CMK (cell line): ENCODE measurements at places on chromosomes 1 and 21.
A peak's percentile ranks its signal among the peaks of the same experiment; 100 is the strongest.

GRCh38 chr1:9384128-9384527 lies 91.4 kb downstream of the SPSB1 start:
- DNase-seq: no peak

GRCh38 chr1:68624233-68624632 lies 127.4 kb upstream of the DEPDC1 start:
- no peak for DNase-seq

GRCh38 chr1:171372418-171373084 lies 58.6 kb downstream of the FMO4 start:
- no peak for DNase-seq

- DNase-seq: no peak
These were observed 63.9 kb upstream of the AK4 start for GRCh38 chr1:65084066-65084465.

DNA sequence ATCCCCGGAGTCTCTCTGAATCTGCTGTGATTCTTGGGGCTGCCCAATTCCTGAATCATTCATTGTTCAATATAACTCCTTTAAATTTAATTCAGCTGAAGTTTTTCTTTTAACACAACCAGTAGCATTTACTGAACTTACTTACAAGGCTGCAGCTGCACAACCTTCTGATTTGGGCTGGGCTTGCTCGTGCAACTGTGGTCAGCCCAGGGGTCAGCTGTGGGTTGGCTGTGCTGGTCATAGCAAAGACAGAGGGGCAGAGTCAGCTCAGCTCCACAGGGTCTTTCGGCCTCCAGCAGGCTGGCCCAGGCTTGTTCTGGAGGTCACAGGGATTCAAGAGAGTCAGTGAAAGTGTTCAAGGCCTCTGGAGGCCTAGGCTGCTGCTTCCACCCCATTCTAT lies 186.1 kb downstream of the MATN1 start:
- no peak for DNase-seq

DNA sequence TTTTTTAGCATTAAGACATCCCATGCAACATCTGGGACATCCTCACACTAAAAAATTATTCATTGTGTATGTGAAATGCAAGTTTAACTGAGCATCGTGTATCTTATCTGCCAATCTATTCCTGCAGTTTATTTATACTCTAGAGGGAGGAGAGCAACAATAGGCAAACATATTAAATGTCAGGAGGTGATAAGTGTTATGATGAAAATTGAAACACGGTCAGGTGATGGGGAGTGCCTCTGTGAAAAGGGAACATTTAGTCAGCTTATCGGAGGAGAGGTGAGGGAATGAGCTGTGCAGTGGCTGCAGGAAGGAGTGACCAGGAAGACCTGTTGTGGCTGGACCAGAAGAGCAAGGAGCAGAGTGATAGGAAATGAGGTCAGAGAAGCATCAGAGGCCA lies 775 bp upstream of the EFCAB14 start:
- peak; percentile 29 for DNase-seq

- DNase-seq: no peak
These were observed 683 bp downstream of the LRRC8D start for GRCh38 chr1:89821322-89822108.

GRCh38 chr21:14554948-14555347 lies 8.8 kb upstream of the SAMSN1 start:
- no peak for DNase-seq

DNA sequence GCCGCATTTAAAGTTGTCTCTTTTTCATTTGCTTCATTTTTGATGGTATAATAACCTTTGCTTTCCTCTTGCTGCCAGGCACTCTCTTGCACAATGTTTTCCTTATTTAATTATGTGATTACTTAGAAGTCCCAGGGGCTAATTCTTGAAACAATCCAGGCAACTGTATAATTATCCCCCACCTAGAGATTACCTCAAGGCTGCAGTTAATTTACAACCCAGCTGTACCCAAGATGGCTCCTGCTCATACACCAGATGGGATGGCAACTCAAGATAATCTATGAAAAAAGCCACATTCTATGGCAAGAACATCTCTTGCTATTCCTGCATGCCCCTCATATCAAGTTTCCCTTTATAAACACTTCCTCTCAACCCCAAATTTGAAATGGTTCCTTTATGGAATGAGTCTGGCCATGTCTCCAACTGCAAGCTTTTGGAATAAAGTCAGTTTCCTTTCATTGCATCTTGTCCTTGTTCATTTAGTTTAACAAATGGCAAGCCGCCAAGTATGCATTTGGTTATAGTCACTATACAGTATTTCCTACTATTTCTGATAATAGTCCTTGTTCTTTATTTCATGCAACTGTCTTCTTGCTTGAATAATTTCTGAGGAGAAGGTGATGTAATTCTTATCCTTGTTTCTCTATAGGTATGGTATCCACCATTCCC lies 1042.6 kb downstream of the PLA2G4A start:
- DNase-seq: no peak

DNA sequence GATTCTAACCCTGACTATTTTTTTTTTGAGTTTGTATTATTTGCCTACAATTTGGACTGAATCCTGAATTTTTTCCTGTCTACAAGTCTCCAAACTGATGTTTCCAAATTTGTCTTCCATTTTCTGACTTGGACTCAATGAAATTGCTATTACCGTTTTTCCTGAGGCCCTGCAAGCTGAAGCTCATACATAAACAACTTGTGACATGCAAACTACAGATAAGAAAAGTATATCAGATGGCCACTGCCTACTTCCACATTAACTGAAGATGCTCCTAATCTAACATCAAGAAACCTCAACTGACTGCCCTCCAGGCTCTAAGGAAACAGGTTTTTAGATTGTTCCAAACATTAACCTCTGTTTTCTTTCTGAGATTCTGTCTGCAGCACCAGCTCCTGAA lies 51.1 kb upstream of the KLHDC7A start:
- DNase-seq: peak; percentile 80

DNA sequence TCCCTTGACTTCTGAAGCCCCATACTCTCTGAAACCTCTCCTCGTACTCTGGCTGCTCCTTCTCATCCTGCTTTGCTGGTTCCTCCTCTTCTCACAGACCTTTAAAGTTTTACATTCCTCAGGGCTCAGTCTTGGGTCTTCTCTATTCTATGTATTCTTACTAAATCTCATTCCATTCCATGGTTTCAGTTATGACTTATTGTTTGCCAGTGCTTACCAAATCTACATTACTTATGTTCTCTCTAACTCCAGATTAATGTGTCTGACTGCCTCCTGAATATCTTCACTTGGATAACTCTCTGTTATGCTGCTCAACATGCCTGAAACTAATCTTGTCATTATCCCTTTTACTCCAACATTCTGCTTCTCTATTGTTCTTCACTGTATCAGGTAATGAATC lies 5.4 kb upstream of the SLC35D1 start:
- DNase-seq: no peak

DNA sequence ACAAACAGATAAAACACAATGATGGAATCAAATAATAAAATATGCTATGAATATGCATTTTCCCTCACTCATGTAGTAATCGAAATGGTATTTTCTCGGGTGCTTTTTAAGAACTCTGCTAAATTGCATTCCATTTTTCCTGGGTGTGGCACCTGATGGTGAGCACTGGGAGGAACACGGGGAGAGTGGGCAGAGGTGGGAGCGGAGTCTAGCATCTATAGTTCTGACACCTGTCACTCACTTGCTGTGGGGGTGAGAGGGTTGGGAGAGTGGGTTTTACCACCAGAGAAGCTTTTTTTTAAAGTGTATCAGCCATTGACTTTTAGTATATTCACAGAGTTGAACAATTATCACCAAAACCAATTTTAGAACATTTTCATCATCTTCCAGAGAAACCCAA lies 73.4 kb upstream of the PGBD5 start:
- DNase-seq: no peak

GRCh38 chr21:45869121-45870007 lies 112.2 kb upstream of the COL6A1 start:
- no peak for DNase-seq

DNA sequence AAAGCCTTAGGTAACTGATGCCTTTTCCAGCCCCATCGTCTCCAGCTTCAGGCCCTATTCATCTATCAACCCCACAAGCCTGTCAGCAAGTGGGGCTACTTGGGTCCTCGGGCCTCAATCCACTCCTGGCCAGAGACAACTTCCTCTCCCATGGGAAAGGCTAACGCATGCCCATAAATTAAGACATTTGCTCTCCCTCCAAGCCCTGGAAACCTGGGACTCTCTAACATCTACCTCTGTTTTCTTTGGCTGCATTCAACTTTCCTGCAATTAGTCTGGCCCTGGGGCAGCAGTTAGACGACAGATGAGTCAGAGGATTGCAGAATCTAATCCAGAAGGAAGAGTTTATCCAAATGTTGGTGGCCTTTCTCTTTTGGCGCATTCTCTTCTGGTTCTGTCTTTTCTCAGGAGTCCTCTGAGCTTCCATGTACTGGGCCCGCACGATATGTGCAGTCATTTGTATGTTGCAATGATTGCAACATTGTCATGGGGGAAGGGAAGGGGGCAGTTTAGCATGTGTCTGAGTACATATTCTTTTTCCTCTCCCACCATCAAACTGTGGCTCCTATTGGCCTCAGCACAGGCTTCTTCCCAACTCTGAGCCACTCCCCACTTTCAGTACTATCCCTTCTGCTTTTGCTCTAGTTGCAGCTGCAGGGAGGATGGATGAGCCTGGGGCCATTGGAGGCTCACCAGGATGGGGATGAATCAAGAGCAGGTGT lies 54.4 kb downstream of the NAV1 start:
- no peak for DNase-seq

DNA sequence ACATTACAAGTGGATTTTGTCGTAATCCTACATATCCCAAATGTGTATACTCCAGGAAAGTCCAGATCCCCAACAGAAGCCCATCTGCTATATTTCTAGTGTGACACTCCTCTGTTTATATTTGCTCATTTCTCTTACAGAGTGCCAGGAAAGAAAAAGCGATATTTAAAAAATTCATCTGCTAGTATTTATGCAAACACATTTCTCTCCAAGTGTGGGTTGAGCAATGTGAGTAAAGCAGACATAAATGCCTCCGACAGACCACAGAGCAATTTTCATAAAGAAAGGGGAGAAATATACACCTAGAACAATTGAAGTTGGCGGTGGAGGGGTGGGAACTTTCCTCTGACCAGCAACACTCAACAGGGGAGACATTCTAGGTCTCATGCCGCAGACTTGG lies 22.2 kb upstream of the RAP1A start:
- DNase-seq: no peak

GRCh38 chr1:172547071-172547470 lies 14.1 kb downstream of the SUCO start:
- no peak for DNase-seq

DNA sequence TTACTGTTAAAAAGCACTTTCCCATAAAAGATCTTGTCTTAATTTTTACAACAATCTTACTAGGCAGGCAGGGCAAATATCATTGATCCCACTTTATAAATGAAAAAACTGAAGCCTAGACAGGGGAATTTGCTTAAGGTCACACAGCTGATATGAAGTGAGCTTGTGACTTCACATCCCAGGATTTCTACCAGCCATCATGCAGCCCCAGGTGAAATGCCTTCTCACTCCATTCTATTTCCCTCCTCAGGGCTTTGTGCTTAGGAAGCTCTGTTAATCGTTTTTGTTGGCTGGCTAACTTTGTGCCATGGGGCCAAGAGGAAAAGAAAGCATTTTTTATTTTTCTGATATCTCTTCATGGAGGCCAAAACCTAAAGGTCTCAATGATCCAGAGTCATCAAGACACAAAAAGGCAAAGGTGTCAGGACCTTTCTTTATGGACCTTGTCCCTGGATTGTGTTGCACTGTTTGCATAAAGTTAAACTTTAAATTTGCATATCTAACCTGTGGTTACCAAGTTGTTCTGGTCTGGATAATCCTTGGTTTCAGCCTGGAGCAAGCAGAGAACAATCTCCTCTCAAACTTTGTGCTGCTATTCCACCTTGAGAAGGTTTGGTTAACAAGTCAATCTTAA lies 44.8 kb upstream of the ZNF326 start:
- DNase-seq: no peak

DNA sequence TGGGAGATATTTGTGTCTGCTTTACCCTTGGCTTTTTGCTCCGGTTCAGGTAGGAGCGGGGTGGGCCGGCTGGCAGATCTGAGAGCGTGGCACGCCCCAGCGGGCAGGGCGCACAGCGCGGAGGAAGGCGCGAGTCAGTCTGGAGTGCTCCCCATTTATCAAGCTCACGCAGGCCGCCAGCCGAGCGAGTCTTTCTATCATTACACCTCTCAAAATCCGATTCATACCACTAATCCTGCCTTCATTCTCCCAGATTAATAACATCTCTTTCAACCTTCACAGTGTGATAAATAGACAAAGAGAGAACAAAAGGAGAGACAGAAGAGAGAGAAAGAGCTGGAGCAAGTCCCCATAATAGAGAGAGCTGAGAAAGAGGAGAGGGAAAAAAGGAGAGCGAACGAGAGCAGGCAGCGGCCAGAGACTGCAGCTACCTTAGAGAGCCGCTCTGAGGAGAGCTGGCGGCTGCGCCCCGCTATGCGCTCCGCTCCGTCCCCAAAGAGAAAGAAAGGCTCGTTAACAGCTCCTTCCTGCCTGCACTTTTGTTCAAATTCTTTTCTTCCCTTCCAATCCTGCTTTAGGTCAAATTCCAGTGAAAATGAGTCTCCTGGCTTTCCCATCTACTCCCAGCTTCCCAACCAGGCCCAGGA lies 48.0 kb downstream of the DMAP1 start:
- DNase-seq: no peak

DNA sequence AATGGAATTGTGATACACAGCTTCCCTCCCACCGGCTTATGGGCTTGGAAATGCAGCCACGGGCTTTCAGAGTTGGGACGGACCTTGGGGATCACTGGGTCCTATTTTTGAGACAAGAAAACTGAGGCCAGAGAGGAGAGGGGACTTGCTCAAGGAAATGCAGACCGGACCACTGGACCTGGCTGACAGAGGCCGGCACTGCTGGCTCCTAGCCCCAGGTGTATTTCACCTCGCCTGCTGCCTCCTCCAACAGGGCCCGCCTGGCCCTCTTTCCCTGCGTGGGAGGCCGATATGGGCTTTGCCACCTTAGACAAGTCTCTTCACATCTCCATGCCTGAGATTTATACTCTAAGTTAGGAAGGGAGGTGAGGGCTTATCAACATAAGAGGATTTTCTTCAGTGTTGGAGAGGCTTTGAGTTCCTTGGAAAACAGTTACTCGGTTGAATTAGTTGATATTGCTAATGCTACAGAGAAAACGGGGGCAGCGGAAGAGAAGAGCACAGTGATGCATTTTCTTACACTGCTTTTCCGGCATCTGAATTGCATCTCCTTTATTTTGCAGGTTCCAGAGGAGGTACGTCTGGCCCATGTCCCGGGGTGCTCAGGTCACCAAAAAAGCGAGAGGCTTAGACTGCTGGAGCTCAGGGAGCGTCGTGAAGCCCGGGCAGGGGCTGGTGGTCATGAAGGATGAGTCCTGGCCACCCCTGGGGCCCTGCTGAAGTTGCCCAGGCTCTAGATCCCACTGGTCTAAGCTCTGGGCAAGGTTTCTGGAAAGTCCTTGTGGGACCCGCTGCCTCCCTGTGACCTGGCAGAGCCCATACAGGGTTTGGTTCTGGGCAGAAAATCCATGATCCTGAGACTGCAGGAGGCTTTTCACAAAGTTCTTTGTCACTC lies 44.7 kb downstream of the CAPN2 start:
- no peak for DNase-seq

GRCh38 chr1:234604495-234605398 lies 5.2 kb downstream of the IRF2BP2 start:
- peak; percentile 84 for DNase-seq
